Foreskin keratinocyte (primary cell): ENCODE measurements at places on chromosomes 7 and 10. TPM values are rescaled to one million over a fixed set of nuclear protein-coding genes. Genes with fewer than 3 reads are reported as not detected.

Gene UNC5B
- 0.67 and 0.75 TPM in 2 replicates for total RNA-seq

Gene CUBN
- 0.07 and 0.10 TPM in 2 replicates for total RNA-seq

Gene HECW1
- total RNA-seq: not detected in 2 replicates

Gene HTR5A
- total RNA-seq: not detected in 2 replicates

Gene SAMD9
- 20.6 and 34.2 TPM in 2 replicates for total RNA-seq

Gene CUZD1
- total RNA-seq: 0.92 and 1.0 TPM in 2 replicates

Gene DLX6
- not detected in 2 replicates for total RNA-seq

Gene TRIM50
- not detected in 2 replicates for total RNA-seq

Gene SLC18A3
- not detected in 2 replicates for total RNA-seq

Gene FRMPD2
- not detected in 2 replicates for total RNA-seq

Gene NEBL
- total RNA-seq: 0.17 and 0.32 TPM in 2 replicates

DNA sequence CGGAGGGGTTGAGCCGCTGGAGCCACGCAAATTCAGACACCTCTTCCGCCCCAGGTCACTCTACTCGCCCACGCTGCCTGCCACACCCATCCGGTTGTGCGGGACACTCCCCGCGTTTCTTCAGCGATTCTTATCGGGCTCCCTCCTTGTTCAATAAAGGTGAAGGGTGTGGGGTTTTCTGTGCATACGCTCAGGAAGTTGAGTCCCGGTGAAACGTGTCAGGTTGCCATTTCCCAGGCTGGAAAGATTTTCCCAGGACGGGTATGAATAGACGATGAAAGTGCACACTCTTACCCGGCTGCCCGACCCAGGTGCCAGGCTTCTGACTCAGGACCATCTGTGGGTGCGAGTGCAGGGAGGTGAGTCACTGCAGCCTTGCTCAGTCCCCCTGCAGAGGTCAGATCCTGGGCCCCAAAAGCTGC, 22.0 kb downstream of the KLF6 start:
- DNase-seq: peak; percentile 96

GRCh38 chr10:24435374-24435773, 226.4 kb downstream of the KIAA1217 start:
- DNase-seq: peak; percentile 76

- no peak for DNase-seq
These were observed 3.4 kb upstream of the SAP25 start for GRCh38 chr7:100577103-100577502.

- DNase-seq: no peak
These were observed 3.4 kb upstream of the CLDN15 start for GRCh38 chr7:101241015-101241363.

DNA sequence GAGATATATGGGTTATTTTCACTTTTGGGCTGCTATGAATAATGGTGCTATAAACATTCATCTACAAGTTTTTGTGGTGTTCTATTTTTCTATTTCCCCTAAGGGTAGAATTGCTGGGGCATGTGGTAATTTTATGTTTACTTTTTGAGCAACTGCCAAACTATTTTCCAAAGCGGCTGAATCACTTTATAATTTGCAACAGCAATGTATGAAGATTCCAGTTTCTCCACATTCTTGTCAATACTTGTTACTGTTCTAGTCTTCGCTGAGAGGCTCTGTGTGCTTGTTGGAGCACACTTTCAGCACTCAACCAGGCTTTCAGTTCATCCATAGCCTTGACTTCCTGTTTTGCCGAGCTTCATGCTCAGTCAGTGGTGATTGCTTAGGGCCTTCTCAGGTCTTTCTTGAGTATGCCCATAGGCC, 39.0 kb downstream of the ADK start:
- peak; percentile 98 for DNase-seq

DNA sequence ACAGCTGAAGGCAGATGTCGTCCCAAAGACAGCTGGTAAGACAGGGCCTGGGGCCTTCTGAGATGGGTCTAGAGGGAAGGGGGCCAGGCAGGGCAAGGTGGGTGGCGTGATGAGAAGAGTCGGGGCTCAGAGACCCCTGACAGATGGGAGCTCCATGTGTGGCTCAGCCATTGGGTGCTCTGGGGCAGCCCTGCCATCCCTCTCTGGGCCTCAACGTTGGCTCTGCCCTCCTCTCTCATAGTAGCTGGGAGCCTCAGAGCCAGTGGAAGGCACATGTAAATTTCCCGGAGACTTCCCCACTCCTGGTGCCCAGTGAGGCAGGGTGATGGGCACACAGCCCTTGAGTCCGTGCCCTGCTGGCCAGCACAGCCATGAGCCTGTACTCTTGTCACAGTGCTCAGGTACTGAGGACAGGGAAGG, 1.8 kb downstream of the PPIF start:
- DNase-seq: no peak

DNA sequence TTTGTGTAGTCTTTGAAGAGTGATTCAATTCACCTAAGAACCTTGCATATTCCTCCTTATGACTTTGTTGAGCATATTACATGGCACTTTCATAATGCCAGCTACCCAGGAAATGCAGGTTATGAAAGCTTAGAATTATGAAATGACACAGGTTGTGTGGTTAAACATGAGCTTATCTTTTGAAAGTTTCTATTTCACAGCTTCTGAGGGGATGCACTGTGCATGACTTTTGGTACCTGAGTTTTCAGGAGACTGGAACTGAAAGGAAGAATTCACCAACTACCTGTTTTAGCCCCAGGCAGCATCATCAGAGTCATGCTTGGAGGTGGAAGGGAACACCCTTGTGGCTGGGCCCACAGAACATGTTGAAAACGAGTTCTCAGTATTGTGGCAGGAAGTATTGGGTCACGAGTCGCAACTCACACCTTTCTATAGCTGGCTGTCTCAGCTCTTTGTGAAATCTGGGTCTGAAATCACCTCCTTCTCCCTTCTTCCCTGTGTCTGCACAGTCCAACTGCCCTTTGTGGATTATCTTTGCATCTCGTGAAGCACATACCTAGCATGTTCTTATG, 228.2 kb downstream of the PTEN start:
- peak; percentile 76 for DNase-seq

- DNase-seq: no peak
These were observed 6.6 kb downstream of the NPC1L1 start for GRCh38 chr7:44534501-44534900.

DNA sequence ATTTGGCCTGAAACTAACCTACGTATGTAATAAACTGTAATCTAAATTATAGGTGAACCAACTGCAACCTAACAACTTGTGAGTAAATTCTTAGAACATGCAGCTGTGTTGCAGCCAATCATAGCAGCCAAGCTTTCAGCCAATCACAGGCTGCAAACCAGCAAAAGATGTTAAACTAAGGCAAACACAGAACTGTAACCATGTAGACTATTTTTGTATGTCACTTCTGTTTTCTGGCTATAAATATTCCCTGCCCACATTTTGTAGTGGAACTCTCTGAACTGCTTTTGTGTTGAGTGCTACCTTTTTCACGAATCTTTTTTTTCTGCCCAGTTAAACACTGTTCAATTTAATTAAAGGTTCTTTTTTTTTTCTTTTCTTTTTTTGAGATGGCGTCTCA, 28.2 kb upstream of the ZPBP start:
- no peak for DNase-seq

DNA sequence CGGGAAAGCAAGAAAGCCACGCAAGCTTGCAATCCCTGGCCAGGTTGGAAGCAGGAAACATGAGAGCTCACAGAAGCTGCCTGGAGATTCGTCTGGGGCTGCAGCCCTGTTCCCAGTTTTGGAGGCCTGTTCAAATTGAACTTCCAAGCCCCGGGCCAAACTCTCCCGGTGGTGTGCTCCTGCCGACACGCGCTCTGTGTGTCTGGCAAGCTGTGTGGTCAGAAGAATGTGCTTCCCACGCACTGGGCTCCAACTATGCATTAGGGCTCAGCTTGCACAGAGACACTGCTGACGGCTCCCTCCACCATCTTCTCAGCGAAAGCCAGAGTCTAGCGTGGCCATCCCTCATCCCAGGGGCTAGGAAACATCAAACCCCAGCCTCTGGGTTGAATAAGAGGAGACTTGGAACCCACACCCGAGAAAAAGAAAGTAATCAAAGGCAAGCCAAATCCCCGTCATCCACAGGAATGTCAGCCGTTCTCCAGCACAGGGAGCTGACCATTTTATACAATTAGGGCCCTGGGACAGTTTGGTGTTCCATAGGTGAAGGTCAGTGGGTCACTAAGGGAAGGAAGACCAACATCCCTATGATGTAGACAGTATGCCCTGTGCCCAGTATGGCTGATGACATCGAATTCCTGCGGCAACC, 107.2 kb downstream of the FGFR2 start:
- no peak for DNase-seq

- no peak for DNase-seq
These were observed 759 bp downstream of the DNAJB12 start for GRCh38 chr10:72353965-72354355.

DNA sequence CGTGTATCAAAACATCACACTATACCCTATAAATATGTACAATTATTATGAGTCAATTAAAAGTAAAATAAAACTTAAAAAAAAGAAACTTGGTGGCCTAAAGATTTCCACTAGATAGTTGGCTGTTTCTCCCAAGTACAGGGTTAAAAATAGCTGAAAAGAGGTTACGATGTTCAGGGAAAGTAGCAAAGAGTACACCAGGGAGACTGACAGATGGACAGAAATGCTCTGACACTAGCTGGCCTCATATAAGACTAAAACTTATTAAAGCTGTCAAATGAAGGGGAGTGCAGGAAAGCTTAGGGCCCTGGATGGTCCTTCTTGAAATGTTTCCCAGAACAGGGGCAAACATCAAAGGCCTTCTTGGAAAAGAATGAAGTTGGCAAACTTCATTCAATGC, 51.3 kb downstream of the TCAF1 start:
- DNase-seq: no peak

DNA sequence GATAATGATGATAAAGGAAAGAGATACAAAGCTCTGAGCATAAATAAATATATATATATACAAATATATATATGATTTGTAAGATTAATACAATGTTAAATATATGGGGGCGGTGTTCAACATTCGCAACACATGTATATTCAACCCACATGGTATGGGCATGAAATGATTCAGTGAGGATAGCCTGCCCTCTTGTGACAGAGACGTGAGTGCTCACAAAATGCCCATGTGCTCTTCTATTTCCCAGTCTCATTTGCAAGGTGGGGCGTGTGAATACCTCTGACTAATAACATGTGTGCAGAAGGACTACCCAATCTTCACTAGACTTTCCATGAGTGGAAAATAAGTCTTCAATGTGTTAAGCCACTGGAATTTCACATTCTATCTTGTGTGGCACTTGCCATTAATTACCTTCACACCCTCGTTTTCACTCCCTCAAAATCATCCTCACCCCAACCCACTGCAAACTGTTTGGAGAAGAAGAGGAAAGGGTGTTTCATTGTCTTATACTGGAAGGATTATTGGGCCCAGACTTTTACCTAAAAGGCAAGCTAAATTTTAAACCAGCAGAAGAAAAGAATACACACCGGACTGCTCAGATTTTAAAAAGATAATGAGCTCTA, 26.9 kb downstream of the ASAH2 start:
- DNase-seq: peak; percentile 83

GRCh38 chr7:13879994-13880686, 109.3 kb downstream of the ETV1 start:
- peak; percentile 77 for DNase-seq

DNA sequence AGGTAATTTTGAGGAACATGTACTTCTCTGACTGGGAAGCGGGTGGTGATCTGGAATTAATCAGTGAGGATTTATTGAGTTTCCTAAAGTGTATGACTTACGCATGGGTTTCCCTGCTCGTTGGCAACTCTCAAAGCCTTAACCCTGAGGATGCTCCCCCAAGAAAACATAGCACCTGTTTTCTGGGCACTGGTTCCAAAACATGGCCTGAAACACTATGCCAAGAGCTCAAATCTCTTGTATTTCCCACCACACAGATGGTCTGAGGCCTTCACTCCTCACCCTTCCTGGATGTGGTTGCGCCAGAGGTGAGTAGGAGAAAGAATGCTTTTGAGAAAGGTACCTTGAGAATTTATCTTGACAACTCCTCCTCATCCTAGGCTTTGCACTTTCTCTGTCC, 250.4 kb downstream of the FZD1 start:
- DNase-seq: no peak

GRCh38 chr7:8365499-8366110, 67.8 kb upstream of the NXPH1 start:
- peak; percentile 15 for DNase-seq

DNA sequence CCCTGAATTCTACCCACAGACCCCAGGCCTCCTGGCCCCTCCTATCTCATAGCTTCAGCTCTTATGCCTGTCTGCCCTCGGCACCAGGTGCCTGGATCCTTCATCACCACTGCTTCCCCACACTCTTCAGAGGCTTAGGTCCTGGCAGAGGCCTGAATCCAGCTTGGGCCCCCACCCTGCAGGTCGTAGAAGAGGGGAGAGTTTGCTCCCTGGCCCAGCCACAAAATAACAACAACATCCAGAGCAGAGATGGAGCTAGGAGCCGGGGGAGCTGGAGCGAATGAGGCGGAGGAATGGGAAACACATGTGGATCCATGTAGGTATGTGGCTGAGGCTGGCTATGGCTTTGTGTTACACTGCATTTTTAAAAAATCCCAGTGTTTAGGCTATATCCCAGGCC, 7.8 kb upstream of the OPN4 start:
- no peak for DNase-seq

DNA sequence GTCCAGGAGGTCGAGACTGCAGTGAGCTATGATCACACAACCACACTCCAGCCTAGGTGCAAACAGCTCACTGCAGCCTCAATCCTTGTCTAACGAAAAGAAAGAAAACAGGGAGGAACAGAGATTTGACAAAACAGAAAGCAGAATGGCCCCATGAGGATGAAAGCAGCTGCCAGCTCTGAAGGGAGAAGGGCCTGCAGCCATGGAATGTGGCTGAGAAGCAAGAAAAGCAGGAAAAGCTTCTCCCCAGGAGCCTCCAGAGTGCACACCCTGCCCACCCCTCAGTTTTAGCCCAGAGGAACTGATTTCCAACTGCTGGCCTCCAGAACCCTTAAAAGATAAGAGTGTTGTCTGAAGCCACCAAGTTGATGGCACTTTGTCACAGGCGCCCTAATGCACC, 13.0 kb downstream of the ESYT2 start:
- no peak for DNase-seq

DNA sequence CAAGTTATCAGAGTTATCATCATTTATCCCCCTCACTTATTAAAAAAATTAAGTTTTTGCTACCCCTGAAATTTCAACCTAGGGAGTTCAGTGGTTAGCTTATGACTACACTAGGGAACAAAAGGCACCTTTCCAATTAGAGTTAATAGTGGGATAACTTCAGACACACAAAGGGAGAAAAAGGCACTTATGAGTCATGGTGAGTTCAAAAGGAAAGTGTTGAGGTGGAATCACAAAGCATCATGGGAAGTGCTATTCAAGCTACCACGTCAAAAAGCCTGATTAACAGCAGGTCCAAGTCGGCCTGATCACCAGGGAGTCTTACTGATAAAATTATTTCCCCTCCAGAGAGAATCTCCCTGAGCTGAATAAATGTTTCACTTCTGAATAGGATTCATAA, 165.7 kb downstream of the C7orf25 start:
- DNase-seq: peak; percentile 17
